GM23338 (cell line): ENCODE measurements at places on chromosomes 12 and 14.
A peak's percentile ranks its signal among the peaks of the same experiment; 100 is the strongest.

- no peak for DNase-seq
These were observed 4.2 kb upstream of the FOXG1 start for GRCh38 chr14:28762303-28762954.

DNA sequence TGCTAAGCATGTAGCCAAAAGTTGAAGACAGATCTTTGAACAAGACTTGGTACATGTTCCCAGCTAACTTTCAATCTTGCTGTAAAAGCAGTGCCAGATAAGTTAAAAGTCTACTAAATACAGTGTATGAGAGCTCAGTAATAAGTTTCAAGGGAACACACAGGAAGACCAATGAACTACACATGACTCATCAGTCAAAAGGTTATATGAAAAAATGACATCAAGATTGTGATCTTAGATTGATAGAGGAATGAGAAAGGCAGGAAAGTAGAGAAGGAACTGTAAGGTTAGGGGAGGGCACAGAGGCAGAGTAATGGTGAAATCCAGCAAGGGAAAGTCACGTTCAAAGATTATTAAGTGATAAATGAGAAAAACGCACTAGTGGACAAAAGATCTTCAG, 249.9 kb upstream of the FLRT2 start:
- no peak for DNase-seq

DNA sequence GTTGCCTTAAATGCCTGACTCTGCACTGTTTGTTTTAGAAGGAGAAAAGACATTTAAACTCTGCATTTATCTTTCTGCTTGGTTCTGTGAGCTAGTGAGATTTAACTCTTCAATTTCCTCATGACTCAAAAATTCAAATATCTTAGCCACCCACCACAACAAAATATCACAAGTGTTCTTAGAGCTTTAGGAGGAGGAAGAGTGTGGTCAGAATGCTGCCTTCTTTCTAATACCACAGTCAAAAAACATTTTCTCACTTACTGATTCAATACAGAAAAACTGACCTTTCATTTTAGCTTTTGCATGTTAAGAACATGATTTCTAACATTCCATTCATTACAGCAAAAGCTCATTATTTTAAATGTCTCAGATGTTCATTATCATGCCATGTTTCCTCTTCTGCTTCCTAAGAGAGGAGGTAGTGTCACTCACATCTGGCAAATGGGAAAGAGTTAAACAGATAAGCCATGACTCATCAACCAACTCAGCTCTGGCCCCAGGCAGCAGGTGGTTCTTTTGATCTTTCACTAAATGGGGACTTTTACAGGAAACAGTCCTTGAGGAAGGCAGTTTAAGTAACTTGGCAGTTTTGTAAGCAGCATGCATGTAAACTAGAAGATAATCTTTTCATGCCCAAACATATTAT, 56.4 kb upstream of the RNU6-8 start:
- peak; percentile 34 for DNase-seq

DNA sequence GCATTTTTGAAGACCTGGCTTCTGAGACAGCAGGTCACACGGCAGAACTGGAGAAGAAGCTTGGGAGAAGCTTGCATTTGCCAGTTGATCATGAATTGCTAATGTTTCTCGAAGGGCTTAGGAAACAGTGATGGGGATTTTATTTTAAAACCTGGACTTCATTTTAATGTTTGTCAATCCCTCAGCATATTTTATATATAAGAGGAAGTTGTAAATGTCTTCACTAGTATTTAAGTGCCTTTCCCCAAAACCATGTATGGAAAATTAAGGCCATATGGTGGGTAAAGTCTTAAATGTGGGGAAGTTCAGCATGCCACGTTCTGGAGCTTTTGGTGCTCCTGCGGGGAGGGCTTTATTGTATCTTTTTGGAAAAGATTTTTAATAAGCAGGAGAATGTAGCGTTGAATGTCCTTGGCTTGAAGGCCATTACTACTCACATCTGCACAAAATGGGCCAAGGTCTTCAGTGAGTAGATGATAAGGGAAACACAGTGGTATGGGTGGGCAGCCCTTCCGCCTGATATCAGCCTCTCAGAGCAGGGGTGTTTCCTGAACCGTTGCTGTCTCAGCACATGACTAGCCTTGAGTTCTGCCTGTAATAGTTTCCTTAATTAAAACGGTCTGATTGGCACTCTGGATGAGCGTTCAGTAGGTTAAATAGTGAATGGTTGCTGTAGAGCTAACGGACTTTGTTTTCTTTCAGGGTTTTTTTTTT, 511.4 kb downstream of the PCNX1 start:
- DNase-seq = no peak

DNA sequence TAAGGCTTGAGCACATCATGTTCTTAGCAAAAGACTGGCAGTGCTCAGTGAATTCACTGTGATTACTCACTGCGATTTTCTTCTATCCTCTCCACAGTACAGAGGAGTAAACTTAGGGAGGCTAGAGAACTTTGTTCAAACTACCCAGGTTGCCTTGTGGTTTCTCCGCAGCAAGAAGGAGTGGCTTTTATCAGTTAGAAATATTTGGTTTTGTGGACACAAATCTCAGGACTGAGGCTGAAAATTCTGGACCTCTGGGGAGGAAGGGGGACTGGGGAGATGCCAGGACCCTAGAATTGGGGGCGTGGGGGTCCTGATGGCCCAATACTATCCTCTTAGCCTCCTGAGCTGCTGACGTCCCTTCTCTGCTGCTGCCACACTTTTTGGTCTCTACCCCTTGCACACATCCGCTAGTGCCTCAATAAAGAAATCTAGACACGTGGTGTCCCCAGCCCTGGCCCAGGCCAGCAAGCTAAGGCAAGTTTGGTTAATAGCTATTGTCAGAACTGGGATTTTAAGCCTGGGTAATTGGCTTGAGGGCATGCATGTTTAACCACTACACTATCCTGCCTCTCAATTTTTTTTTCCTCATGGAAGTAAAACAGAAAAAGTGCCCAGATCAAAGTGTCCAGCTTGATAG, 842 bp downstream of the OAS2 start:
- no peak for DNase-seq
